Pulmonary artery endothelial cell (primary cell): ENCODE measurements at places on chromosomes 11 and 22. TPM values are rescaled to one million over a fixed set of nuclear protein-coding genes. Genes with fewer than 3 reads are reported as not detected.

APOBEC3A gene
- not detected in 2 replicates for total RNA-seq

BEST1 gene
- total RNA-seq = under 0.01 and 0.04 TPM in 2 replicates

CCDC179 gene
- total RNA-seq = not detected in 2 replicates

TRIM34 gene
- 11.3 and 12.9 TPM in 2 replicates for total RNA-seq

UNC93B1 gene
- total RNA-seq = 14.7 and 16.0 TPM in 2 replicates

ZNF280A gene
- total RNA-seq = not detected in 2 replicates
